Activated CD4-positive, CD25-positive, alpha-beta regulatory T cell treated with anti-CD3 and anti-CD28 coated beads, Interleukin-2, amount 50 U/mL, for 72 hours (primary cell): ENCODE measurements at places on chromosomes 7 and 10.

DNA sequence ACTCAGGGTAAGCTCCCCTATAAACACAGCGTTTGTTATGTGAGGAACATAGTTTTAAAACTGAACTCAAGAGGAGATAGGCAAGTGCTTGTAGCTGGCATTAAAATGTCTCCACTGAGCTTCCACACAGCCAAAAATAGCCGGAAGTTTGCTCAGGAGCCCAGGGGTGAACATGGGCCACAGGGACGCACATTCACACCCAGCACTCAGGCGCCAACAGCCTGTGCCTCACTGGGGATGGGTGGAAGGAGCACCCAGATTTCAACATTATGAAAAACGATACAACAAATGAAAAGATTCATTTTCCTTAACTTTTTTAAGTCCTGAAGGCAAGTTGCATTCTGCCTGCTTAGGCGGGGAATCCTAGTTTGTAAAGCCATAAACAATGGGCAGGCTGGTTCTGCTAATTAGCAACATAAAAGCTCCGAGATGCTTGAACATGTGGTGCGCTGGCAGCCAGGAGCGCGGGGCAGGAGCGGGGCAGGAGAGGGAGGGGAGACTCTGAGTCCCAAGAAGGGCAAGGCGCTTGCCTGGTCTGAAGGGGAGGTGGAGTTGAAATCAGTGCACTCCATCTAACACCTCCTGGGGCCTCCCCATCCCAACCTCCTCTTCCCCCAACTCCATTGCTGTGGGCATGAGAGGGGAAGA lies 235.9 kb downstream of the COBL start:
- DNase-seq: no peak

DNA sequence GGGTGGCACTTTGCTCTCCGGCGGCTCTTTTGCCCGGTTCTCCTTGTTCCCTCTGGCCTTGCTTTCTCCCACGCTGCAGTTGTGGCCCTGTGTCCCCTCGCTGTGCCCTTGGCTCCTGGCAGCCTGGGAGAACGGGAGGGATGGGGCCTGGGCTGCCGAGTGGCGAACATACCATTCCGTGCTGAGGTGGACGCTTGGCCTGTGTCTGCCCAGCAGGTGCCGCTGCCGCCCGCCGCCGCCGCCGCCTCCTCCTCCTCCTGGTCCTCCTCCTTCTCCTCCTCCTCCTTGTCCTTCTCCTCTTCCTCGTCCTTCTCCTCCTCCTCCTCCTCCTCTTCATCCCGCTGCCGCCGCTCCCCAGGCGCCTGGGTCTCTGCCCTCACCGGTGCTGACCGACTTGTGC lies 36.0 kb downstream of the AGAP3 start:
- no peak for DNase-seq

GRCh38 chr10:7436490-7437100 lies 25.8 kb upstream of the SFMBT2 start:
- DNase-seq: no peak

DNA sequence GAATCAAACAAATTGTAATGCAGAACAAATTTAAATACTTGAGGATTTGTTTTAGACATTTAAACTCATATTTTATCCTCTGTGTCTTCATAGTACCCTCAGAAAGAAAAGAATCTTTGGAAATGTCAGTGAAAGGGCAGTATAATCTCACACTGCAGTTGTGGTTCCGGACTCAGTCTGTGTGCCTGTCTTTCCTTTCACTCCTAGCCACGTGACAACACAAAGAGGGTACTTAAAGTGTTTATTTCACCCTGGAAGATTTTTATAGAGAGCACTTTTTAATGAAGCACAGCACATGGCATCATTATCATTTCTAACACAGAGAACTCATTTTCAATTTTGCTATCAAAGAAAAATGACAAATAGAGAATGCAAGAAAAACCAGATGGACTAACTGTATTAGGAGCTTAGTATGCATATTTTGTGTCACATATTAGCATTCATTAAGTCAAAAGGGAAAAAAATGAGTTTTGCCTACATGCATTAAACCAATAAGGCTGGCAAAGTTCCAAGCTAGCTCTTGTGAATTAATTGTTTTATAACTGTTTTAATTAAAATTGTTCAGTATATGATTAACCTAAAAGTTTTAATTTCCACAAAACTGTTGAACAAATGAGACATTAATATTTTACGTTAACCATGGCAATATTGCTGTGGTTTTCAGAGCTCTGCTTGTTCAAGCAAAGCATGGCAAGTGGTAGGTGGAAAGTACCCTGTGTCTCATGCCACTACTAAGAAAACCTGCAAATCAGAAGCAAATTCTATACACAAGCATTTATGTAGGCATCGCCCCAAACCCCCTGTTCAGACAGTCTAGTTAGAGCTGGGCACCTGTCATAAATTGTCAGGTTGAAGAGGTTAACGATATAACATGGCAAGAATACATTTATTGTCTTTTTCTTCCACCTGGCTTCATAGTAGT lies 65.9 kb downstream of the AUTS2 start:
- no peak for DNase-seq

DNA sequence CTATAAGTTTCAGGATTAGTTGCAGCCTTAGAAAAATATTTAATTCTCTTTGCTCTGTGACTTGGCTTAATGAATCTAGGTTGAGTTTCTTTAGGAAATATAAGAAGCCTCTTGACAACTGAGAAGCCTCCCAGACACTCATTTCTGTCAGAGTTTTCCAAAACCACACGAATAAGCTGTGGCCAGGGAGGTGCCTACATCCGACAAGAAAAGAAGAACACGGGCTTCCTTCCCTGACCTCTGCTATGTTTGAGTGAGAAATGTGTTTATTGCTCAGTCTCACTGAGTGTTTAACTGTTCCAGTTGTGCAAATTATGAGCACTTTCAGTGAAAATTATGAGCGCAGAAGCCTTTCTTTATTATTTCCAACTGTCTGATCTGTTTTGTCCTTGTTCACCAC lies 105.0 kb downstream of the TRIL start:
- no peak for DNase-seq

- DNase-seq: no peak
These were observed 40.9 kb upstream of the SRI start for GRCh38 chr7:88260719-88261118.

DNA sequence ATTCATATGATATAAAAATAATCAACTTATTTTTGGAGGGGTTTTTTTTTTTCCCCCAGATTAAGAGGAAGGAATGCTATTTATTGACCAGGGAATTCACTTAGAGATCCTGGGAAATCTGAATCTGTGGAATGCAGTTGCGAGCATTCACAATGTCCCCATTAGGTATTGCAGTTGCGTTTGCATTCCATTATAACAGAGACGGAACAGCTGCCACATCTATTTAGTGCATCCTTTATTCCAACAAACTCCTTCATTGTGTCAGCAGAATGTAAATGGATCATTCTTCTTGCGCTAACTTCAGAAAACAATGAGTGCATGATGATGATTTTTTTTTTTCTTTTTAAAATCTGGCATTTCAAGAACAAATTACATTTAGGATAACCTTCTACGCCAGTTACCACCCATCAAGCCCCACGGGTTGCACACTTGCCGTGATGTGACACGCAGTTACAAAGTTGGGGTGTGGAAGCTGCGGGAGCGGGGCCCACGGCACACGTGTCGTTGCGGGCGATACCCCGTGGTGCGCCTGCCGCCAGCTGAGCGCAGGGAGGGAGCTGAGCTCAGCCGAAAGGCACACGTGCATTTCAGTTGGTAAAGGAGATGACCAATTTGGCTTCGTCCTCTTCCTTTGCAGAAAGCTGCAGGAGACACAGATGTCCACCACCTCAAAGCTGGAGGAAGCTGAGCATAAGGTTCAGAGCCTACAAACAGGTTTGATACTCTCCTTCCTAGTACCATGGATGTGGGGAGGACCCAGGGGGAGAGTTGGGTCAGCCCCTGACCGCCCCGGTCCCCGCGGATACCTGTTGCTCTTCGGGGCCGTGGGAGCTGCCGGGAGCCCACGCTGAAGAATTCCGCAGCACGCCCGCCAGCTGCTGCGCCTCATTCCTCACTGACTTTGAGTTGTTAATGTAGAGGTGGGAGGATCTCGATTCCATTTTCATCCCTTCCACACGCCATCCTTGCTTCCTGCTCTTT lies 175.3 kb upstream of the SH2B2 start:
- DNase-seq: no peak

GRCh38 chr7:32273297-32273696 lies 203.1 kb upstream of the PDE1C start:
- DNase-seq: no peak

DNA sequence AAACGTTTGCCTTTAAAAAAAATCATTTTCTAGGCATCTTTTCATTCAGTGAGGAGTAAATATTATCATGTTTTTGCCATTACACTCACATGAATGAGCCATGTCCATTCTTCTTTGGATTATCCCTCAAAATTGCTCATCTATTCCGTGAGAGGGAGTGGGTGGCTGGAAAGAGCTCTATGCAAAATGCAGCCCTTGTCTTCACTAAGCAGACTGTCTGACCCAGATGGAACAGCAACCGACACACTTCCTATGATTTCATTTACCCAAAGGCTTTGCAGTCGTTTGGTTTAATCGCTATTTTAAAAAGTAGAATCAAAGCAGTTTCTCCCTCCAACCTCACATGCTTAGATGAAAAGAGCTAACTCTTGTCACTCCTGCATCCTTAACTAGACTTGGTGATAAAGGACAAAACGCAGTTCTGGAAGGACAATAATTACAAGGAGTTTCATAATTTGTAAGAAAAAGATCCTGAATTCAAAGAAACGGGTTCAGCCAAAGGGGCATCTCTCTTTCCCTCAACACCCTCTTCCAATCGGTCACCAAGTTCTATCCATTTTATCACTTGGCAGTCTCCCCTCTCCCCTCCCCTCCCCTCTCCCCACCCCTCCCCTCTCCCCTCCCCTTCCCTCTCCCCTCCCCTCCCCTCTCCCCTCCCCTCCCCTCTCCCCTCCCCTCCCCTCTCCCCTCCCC lies 198.1 kb upstream of the STK17A start:
- no peak for DNase-seq

GRCh38 chr10:125172694-125173093 lies 12.3 kb upstream of the CTBP2 start:
- no peak for DNase-seq

- no peak for DNase-seq
These were observed 42.5 kb downstream of the TACR2 start for GRCh38 chr10:69374242-69374641.

GRCh38 chr7:143416565-143417149 lies 8.0 kb upstream of the EPHA1 start:
- DNase-seq: no peak

GRCh38 chr7:155813125-155813524 lies 862 bp upstream of the SHH start:
- no peak for DNase-seq

DNA sequence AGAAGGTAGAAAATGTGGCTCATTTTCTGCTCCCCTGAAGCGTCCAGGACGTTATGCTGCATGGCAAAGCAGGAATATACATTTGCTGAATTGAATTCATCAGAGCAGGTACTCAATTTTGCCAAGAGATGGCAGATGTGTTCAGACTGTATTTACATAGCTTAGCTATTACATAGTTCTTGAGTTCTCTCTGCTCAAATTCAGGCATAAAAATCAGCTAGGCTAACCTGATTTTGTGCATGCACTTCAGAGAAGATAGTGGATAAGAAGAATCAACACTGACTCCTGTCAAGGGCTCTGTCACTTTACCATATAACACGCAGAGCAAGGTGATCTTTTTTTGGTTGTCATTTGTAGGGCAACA lies 209.2 kb upstream of the FAM3C start:
- DNase-seq: no peak

DNA sequence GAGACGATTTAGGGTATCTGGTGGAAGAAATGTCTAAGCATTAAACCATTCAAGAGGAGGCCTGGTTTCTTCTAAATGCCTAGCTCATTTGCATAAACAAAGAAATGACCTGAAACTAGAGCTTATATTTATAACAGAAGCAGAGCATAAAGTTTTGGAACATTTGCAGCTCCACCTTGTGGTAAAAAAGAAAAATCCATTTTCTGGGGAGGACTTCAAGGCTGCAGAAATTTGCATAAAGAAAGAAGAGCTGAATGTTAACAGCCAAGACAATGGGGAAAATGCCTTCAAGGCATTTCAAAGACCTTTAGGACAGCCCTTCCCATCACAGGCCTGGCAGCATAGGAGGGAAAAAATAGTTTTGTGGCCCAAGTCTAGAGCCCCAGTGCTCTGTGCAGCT lies 362.0 kb downstream of the ZNF248 start:
- no peak for DNase-seq

- no peak for DNase-seq
These were observed 58.1 kb downstream of the FHIP2A start for GRCh38 chr10:114879541-114880158.

DNA sequence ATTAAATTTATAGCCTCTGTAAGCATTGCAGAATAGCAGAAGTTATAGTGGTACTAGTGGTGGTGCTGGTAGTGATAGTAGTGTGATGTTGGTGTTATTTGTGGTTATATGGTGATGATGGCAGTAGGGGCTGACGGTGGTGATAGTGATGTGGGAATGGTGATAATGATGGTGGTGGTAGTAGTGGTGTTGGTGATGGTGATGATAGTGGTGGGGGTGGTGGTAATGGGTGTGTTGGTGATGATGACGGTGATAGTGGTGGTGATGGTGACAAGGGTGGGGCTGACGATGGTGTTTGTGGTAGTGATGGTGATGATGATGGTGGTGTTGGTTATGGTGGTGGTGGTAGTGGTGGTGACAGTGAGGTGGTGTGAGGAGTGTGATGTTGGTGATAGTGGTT lies 54.4 kb upstream of the MGAM2 start:
- no peak for DNase-seq

- no peak for DNase-seq
These were observed 5.4 kb downstream of the PPP2R2D start for GRCh38 chr10:131906269-131906639.

- no peak for DNase-seq
These were observed 58.8 kb upstream of the ZNF804B start for GRCh38 chr7:88700725-88701124.

- no peak for DNase-seq
These were observed 2.1 kb upstream of the FLNC start for GRCh38 chr7:128827971-128828711.

DNA sequence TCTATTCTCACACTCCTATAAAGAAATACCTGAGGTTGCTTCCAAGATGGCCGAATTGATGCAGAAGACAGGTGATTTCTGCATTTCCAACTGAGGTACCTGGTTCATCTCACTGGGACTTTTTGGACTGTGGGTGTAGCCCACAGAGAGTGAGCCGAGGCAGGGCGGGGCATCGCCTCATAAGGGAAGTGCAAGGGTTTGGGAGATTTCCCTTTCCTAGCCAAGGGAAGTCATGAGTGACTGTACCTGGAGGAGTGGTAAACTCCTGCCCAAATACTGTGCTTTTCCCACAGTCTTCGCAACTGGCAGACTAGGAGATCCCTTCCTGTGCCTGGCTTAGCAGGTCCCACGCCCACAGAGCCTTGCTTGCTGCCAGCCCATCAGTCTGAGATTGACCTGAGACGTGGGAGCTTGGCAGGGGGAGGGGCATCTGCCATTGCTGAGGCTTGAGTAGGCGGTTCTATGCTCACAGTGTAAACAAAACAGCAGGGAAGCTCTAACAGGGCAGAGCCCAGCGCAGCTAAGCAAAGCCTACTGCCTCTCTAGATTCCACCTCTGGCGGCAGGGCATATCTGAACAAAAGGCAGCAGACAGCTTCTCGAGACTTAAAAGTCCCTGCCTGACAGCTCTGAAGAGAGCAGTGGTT lies 152.2 kb downstream of the ARL4A start:
- no peak for DNase-seq

- DNase-seq: no peak
These were observed 84.0 kb downstream of the GRK5 start for GRCh38 chr10:119291223-119291900.

- DNase-seq: no peak
These were observed 14.8 kb downstream of the LRRC27 start for GRCh38 chr10:132346806-132347205.

GRCh38 chr10:27820637-27821036 lies 75.0 kb upstream of the MKX start:
- no peak for DNase-seq
